ELF-1 (cell line): ENCODE measurements at places on chromosomes 3 and 15.

DNA sequence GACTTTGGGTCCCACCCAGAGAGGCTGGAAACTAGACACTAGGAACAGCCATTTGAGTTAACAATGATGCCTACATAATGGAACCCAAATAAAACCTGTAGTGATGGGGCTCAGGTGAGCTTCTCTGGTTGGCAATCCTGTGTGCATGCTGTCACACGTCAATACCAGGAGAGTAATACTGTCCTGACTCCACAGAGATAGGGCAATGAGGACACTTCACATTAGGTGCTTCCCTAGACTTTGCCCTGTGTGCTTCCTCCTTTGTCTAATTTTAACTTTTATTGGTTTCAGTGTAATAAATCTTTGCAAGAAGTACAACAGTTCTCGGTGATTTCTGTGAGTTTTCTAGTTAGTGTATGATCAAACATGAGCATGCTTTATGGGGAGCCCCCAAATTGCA is 281.8 kb upstream of the ARRDC4 start:
- DNase-seq, result no peak

DNA sequence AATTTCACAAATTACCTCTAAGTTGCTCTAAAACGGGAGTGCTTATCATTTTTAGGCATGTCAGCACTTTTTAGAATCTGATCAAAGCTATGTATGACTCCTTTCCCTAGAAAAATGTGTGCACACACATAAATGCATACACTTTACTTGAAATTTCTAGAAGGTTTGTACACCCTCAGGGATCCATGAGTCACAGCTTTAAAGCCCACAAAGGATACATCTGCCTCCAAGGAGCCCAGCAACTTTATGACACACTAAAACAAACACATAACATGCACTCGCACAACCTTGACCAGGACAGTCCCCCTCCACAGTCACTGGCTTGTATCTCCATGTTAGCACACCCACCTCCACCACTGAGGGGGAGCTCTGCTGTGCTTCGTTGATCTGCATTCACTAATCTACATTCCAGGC is 722.0 kb upstream of the CFAP20DC start:
- no peak for DNase-seq

DNA sequence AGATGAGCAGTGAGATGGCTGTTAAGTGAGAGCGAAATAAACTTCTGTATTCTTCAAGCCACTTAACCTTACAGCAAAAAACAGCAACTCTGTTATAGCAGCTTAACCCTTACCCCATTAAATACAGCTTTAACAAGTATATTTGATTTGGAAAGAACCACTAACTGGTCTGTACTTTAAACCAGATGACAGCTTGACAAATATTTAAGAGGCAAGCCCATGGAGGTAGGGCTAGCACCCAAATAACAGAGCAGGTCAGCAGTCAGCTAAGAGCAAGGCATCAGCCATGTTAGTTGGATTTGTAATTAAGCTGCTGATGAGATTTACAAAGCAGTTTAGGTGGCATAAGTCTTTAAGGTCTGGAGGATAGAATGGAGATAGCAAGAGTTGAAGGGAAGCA is 3.5 kb downstream of the LZTFL1 start:
- DNase-seq, result no peak

- DNase-seq, result no peak
These were observed 1046.3 kb downstream of the ROBO2 start for GRCh38 chr3:78086150-78086549.

GRCh38 chr3:182180654-182181385 is 469.1 kb downstream of the SOX2 start:
- DNase-seq, result peak; percentile 6

DNA sequence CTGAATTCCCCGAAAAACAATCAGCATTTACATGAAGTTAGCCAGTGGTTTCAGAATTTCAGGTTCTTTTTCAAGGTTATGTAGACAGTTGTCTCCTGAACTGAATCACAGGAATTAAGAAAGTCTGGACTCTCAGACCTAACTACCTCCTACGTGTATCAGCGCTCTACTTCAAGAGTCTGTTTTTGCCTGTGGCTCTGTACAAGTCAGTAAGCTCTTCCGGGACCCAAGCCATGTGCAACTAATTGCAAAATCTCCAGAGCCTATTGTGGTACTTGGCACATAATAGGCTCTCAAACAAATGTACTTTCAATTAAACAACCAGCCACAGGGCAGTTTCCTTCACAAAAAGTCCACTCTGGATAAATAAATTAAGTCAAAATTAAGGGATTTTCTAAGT is 414.2 kb downstream of the PDCD6IP start:
- no peak for DNase-seq

- DNase-seq, result peak; percentile 55
These were observed 36.3 kb upstream of the MEX3B start for GRCh38 chr15:82081914-82082762.

DNA sequence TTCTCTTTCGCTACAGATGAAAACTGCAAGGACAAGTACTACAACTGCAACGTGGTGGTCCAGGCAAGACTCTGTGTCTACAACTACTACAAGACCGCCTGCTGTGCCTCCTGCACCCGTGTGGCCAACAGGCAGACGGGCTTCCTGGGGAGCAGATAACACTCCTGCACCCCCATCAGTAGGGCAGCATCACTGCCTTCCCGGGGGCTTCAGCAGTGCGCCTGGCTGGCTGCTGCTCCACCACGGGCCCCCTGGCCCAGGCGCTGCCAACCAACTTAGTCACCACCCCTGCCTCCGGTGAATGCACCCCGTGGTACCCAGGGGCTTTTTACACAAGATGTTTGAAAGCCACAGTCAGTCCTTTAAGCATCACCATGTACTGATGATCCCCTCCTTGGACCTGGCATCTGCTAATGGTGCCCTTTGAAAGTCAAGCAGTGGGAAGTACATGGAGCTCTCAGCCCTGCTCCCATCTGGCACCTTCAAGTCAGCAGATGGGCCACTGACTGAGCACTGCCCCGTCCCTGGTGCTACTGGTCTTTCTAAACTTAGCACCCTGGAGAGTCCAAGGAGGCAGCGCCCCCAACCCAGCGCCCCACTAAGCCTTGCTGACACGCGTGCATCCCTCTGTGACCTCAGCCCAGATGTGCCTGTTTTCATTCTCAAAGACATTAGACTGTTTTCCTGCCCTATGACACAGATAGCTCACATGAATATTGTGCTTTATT is 33.0 kb upstream of the NR2E3 start:
- DNase-seq, result no peak

- DNase-seq, result no peak
These were observed 908.9 kb downstream of the ROBO1 start for GRCh38 chr3:78858910-78859309.

- DNase-seq, result peak; percentile 39
These were observed 24.0 kb upstream of the C3orf70 start for GRCh38 chr3:185176750-185177359.

DNA sequence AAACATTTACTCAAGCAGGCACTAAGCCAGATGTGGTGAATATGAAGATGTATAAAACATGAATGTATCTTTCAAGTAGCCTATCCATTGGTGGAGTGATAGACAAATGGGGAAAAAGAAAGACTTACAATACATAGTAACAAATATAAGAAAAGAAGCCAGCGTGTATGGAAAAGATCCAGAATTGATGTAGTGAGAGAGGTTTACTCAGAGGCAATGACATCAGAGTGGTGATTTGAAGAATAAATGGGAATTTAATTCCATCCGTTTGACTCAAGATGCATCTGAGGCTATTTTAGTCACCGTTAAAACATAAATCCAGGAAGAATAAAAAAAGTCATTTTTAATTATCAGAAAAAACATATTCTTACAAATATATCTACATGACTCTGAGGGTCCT is 162.6 kb downstream of the IL1RAP start:
- DNase-seq, result no peak

DNA sequence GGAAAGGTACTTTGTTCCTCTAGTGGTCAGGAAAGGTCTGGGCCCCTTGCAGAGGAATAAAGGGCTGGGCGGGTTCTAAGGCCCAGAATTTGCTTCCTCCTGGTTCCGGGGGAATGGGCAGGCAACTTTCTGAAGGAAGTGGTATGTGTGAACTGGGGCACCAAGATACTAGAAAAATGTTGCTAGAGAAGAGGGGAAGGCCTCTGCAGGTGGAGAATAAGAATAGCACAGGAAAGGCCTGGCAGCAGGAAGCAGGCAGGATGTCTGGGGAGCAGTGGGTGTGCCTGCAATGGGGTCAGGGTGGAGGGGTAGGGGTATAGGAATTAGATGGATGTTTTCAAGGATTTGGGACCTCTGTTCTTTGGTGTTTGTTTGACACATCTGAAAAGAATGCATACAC is 2.0 kb downstream of the SLC22A13 start:
- no peak for DNase-seq

DNA sequence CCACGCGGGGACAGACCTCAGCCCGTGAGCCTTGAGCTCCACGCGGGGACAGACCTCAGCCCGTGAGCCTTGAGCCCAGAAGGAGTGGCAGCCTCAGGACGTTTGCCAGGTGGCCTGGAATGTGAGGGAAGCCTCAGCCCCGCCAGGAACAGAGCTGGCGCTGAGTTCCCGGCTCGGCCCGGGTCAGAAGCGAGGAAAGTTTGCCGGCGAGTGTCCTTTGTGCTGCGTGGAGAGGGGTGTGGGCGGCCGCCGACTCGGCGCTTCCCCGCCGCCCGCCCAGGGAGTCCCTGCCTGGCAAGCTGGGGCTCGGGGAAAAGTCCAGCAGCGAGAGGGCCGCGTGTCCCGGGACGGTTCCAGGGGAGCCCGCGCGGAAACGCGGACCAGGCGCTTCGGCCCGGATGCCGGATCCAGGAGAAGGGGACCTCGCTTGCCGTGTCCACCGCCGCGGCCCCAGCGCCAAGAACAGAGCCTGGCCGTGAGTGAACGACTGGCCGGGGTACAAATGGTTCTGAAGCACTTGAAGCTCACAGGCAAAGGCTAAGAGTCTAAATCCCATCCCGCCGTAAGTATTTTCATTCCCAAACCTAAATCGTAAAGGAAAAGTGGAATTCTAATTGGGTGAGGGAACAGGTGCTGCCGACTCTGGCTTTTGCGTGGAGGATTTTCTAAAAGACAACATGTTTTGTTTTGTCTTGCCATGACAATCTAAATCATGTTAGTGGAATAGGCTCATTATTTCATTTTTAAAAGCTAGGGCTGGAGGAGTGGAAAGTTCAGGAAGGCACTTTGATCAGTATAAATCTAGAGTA is 1.7 kb downstream of the LRRN1 start:
- DNase-seq, result peak; percentile 65
